ENCODE measurements at places on chromosomes 3 and 15. TPM values are rescaled to one million over a fixed set of nuclear protein-coding genes. Genes with fewer than 3 reads are reported as not detected.

GRCh38 chr3:38454884-38455638, 1.4 kb downstream of the ACVR2B start:
- peak; percentile 66 for DNase-seq

- DNase-seq = no peak
Measured at GRCh38 chr3:184299488-184300377, 692 bp downstream of the PSMD2 start.

DNA sequence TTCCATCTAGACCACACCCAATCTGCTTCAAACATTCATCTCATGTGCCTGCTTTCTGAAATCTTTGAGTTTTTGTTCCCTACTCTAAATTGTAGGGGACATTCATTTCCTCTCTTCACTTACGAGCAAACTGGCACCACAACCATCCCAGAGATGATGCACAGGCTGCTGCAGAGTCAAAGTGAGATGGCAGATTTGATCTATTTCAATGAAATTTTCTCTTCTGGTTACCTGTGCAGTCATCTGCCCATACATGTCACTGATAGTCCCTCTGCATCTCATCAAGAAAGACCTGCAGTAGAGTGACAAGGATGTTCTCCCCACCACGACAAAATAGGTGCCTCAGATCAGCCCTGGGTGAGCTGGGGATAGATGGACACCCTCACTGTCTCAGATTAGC, 118.2 kb upstream of the TNFAIP8L3 start:
- no peak for DNase-seq

Gene HGD
- total RNA-seq = under 0.01 TPM

- peak; percentile 77 for DNase-seq
Measured at GRCh38 chr3:69425249-69425648, 39.4 kb upstream of the FRMD4B start.

- DNase-seq = peak; percentile 5
Measured at GRCh38 chr3:25493246-25493645, 65.2 kb downstream of the RARB start.

- DNase-seq = peak; percentile 41
Measured at GRCh38 chr15:38524156-38524555, 40.5 kb downstream of the RASGRP1 start.

Gene SLC38A3
- total RNA-seq = under 0.01 TPM

GRCh38 chr3:54437271-54437670, 314.9 kb downstream of the CACNA2D3 start:
- no peak for DNase-seq

Data from lung microvascular endothelial cell (primary cell).